ENCODE measurements at places on chromosomes 3 and 15.

GRCh38 chr3:15216501-15216900 is 10.5 kb downstream of the CAPN7 start:
- no peak for DNase-seq

- DNase-seq = no peak
Measured at GRCh38 chr3:124207077-124207476, 215.2 kb upstream of the ROPN1 start.

GRCh38 chr3:17518189-17519059 is 224.0 kb downstream of the TBC1D5 start:
- DNase-seq = no peak

- DNase-seq = no peak
Measured at GRCh38 chr3:173943264-173943663, 545.7 kb downstream of the NLGN1 start.

DNA sequence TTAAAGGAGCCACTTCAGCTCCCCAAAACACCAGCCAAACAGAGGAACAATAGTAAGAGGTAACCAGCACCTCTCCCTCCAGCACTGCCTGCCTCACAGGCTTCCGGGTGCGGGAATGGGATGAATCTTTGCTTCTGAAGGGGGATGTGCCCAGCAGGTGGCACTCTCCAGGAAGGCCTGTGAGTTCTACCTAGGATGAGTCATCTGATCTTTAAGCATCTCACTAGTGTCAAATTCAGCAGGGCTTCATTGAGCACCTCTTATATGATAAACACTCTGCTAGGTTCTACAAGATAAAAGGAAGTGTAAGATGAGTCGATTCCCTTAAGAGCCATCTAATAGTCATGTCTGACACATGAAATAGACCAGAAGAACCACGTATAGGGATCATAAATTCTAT is 237.4 kb upstream of the UMPS start:
- DNase-seq = peak; percentile 17

DNA sequence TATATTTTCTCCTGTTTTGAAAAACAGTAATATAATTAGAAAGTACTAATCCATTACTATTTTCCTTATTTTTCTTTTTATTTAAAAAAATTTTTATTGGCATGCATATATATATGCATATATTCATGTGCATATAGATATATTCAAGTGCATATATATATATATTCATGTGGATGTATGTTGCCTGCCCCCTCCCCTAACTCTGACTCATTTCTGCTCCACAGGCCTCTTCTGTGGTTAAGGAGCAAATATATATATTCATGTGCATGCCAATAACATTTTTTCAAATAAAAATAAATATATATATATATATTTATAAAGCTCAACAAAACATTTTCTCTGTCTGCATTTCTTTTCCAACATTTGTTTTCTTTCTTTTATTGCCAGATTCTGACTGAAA is 13.6 kb upstream of the CORO2B start:
- no peak for DNase-seq

- no peak for DNase-seq
Measured at GRCh38 chr3:16148783-16149182, 25.7 kb upstream of the GALNT15 start.

- DNase-seq = no peak
Measured at GRCh38 chr3:64616953-64617352, 70.8 kb downstream of the ADAMTS9 start.

DNA sequence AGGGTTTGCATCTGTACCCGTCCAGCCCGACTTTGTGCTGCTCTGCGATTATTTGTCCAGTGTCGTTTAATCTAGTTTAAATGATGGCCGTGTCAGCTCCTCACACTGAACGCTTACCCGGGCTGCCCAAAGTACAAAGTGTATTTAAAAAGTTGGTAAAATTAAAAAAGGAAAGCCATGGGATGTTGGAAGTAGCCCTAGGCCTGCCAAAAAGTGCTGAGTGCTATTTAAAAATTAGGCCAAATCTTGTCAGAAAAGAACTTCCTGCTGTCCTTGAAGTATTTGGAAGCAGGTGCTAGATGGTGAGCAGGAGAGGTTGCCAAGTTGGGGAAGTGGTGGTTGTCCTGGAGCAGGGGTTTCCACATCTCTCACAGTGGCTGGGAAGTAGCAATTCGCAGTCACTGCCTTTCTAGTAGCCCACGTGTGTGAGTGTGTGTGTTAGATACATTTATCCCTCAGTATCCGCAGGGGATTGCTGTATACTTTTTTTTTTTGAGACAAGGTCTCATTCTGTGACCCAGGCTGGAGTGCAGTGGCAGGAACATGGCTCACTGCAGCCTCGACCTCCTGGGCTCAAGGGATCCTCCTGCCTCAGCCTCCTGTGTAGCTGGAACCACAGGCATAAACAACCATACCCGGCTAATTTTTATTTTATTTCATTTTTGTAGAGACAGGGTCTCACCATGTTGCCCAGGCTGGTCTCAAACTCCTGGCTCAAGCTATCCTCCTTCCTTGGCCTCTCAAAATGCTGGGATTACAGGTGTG is 664 bp downstream of the PPCDC start:
- no peak for DNase-seq

DNA sequence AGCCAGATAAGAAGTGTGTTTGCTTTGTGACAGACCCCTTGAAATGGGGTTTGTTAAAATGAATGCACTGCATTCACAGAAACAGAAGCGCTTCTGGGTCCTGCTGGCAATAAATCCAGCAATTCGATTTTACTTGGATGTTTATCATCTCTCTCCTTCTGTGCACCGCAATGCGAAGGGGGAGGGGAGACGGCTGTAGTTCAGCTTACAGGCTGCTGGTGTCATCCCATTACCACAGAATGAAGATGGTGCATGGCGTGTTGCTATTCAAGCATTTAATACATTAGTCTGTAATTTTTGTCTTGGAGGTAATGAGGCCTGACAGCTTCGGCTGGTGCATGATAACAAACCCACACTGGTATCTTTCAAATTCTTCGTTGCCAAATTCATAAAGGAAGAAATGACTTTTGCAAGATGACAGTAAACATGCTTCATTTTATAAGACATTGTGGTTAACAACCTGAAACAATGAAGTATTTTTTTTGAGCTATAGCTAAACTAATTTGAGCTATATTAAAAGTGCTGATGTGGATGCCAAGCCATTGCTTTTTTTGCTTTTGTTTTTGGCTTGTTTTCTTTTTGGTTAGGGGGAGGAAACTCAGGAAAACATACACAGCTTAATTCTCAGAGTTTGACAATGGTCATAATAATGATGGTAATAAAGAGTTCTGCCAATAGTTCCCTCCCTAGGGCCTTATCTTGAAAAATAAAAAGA is 418.3 kb downstream of the OTOL1 start:
- DNase-seq = peak; percentile 74

GRCh38 chr3:53989946-53990345 is 98.3 kb upstream of the SELENOK start:
- DNase-seq = no peak

- DNase-seq = no peak
Measured at GRCh38 chr15:65862682-65863081, 6.6 kb upstream of the RAB11A start.

Data from hippocampal formation (tissue), 2 donors.